ENCODE measurements at places on chromosomes 16 and 17.

- DNase-seq = no peak
Measured at GRCh38 chr17:30031214-30031869, 85.3 kb upstream of the NSRP1 start.

DNA sequence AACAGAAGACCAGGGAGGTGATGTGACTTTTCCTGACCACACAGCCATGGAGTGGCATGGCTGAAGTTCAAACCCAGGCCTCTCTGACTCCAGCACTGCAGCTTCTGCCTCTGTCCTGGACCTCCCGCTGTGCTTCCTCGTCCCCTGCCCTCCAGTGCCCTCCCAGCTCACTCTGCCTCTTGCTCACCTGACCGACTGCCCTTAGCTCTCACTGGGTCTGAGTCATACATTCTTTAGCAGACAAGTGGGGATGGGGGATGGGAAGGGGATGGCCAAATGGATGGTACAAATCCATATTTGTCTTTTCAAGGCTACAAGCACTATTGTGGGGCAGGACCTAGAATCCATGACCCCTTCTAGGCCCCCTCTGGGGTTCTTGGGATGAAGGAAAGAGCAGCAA is 33.0 kb downstream of the PITPNM3 start:
- DNase-seq = no peak

DNA sequence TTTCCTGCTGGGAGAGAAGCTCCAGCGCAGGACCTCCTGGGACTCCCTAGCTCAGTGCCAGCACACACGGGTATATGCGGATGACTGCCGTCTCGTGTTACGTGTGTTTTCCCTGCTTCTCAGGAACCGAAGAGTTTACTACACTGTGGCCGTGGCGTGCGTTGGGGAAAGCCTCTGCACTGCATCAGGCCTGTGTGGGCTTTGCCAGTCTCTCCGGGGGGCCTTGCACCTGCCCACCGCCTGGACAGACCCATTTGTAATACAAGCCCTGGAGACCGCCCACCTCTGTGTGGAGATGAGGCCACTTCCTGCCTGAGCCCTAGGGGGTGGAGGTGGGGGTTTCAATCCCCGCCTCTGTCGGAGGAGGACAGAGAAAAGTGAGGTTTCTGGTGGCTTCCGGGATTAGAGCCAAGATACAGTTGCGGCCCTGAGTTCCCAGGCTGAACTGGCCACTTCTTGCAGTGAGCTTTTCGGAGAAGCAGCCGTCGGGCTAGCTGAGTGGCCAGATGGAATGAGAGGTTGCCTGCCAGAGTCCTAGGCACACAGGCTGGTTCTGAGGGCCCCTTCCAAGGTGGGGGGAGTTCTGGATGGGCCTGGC is 43.4 kb upstream of the GSE1 start:
- DNase-seq = peak; percentile 56

DNA sequence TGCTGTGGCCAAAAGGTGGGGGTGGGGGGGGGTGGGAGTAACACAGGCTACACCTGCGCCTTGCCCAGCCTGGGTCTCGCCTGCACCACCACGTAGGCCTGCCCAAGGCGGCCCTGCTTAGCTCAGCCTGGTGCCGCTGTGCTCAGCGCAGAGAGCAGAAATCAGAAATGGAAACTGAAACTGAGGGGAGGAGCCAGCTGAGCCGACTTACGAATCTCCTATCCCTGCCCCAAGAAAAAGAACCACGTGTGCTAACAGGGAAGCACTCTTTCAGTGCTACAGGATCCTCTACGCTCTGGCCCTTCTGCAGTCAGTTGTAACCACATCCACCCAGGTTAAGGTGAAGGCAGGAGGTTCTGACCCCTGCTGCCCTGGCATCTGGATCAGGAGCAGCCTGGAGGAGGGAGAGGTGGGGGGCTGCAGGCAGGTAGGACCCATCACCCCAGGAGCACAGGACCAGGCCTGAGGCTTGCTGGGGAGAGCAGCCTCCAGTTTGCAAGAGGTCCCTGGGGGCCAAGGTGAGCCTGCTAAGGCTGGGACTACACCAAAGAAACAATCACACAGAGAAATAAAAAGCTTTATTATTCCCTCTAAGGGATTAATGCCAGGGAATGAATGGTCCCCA is at the start of gene DHX58:
Gene DHX58, minus strand, starts transcription at position 163 of the 625 bp plus-strand sequence. CDS start 822 bp downstream, outside the sequence.
- peak; percentile 79 for DNase-seq

DNA sequence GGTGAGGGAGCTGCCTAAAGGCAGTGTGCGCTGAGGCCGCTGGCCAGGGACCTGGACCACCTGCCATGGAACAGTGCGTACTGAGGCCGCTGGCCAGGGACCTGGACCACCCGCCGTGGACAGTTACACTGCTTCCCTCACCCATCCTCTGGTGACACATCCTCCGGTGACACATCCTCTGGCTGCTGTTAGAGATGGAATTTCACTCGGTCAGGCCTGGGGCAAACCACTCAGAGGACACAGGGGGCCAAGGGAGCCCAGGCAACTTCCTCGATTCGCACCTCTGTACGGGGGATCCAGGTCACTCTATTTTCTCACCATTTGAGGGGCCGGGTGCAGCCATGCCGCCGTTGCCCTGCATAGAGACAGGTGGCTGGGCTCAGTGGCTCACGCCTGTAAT is 32.4 kb upstream of the RPTOR start:
- DNase-seq = no peak

GRCh38 chr17:1143573-1143972 is 36.2 kb downstream of the ABR start:
- DNase-seq = no peak

DNA sequence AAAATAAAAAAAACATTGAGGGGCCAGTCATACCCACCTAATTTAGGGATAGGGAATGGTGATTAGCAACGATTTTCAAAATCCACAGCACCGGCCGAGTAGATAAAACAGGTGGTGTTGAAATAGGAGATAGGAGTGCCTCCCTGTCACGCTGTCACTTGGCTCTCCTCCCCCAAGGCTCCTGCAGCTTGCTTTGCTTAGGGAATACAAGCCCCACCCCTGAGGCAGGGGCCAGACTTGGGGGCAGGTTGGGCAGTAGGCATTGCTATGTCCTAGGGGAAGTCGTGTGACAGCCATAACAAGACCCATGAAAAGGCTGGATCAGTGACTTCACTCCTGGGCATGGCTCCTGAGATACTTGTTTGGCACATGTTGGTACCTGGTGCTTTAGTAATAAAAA is 25.8 kb downstream of the POLR2A start:
- no peak for DNase-seq

GRCh38 chr16:54891346-54891745 is 39.3 kb upstream of the IRX5 start:
- DNase-seq = no peak

- DNase-seq = no peak
Measured at GRCh38 chr16:58219432-58219831, 21.5 kb upstream of the CSNK2A2 start.

DNA sequence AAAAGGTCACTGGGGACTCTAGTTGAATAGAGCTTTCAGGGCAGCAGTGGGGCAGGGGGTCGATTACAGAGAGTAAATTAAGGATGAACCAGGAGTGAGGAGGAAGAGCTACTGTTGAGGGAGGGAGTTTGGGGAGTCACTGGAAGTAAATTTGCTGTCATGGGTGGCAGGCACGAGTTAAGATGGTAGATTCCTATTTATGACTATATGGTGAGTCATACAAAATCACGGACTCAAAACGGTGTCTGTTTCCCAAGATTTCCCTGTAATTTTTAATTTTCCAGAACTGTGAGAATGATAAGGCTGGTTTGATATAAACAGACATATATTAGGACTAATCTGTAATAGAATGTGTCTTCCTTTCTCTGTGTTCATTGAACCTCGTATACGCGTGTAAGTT is 287.6 kb upstream of the GOT2 start:
- no peak for DNase-seq

- no peak for DNase-seq
Measured at GRCh38 chr16:6377956-6378355, 954.7 kb upstream of the RBFOX1 start.

DNA sequence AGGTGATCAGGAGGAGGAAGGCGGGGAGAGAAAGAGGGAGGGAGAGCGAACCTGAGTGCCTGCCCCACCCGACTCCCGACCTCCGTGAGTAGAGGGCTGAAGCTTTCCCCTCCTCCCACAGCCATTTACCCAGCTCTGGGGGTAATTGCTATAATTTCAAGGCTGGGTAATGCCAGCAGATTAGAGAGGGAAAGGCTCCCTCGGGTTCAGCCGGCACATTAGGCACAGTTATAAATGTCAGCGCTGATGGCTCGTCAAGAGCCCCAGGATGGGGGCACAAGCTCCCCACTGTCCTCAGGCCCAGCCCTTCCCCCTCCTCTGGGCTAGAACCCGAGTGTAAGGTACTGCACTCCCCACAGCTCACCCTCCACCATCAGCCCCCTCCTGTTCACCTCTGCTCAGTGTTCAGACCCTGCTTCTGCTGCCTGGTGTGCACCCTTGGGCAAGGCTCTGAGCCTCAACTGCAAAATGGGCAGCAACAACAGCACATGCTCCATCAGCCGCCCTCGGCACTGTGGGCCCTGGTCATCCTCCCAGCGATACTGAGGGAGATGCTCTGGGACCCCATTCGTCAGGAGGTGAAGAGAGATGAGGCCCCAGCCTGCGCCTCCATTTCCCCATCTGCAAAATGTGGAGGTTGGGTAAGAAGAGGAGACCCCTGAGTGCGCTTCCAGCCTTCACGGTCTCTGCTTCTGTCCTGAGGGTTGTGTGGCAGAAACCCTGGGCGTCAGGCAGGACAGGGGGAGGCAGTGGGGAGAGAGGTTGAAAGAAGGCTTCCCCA is 77.2 kb downstream of the NT5M start:
- DNase-seq = no peak

All from NCI-H2029 treated with DMSO at 0.1 percent for 48 hours (cell line).